Activated T-cell treated with anti-CD3 and anti-CD28 coated beads, Interleukin-2, amount 50 U/mL, for 72 hours (primary cell): ENCODE measurements at places on chromosomes 5 and 9. TPM values are rescaled to one million over a fixed set of nuclear protein-coding genes. Genes with fewer than 3 reads are reported as not detected.

MAMDC4 gene
- total RNA-seq: 11.7 TPM

TOR4A gene
- 8.3 TPM for total RNA-seq

CACNA1B gene
- 0.07 TPM for total RNA-seq

DIRAS2 gene
- total RNA-seq: not detected

TSSK1B gene
- not detected for total RNA-seq

PALM2AKAP2 gene
- total RNA-seq: 0.30 TPM

DNA sequence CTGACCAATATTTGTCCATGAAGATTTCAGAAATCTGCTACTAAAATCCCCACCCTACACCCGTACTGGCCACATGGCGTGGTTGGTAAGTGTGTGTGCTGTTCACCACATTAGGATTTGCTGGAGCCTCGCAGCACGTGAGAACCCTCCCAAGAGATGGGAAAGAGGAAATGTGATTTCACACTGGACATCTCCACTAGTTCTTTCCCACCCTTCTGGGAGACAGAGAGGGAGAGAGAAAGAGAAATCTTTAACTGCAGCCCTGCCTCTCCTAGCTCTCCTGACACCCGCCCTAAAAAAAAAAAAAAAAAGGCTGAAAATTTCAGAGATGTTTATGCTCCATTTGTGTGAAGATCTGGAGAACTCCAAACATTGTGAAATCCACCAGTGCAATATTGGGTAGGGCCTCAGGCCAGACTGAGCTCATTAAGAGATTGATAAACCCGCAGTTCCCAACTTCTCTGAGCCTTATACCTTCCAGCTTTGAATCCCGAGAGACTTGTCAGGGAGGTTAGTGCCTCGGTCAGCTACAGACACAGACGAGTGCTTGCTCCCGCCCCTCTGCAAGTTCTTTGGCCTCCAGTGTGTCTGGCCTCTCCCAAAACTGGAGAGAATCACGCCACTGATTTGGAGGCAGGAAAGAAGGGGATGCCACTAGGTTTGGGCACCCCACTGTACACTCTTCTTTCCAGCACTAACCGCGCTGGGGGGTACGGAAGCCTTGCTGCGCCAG, 1.9 kb downstream of the SPRY4 start:
- H3K4me3 ChIP-seq: no peak overlapping the region
- DNase-seq: no peak
- H3K27me3 ChIP-seq: peaks cover 44% of the 10 kb centered on the region
- H3K4me1 ChIP-seq: peaks cover 59% of the 10 kb centered on the region
- H3K27ac ChIP-seq: no peak overlapping the region

- H3K36me3 ChIP-seq: no peaks in the 10 kb centered on the region
- H3K27ac ChIP-seq: no peak overlapping the region
- no peaks in the 10 kb centered on the region for H3K4me1 ChIP-seq
- no peak overlapping the region for H3K4me3 ChIP-seq
- H3K27me3 ChIP-seq: no peaks in the 10 kb centered on the region
- DNase-seq: no peak
These were observed 638.1 kb downstream of the ACTL7B start for GRCh38 chr9:108217431-108218349.

DNA sequence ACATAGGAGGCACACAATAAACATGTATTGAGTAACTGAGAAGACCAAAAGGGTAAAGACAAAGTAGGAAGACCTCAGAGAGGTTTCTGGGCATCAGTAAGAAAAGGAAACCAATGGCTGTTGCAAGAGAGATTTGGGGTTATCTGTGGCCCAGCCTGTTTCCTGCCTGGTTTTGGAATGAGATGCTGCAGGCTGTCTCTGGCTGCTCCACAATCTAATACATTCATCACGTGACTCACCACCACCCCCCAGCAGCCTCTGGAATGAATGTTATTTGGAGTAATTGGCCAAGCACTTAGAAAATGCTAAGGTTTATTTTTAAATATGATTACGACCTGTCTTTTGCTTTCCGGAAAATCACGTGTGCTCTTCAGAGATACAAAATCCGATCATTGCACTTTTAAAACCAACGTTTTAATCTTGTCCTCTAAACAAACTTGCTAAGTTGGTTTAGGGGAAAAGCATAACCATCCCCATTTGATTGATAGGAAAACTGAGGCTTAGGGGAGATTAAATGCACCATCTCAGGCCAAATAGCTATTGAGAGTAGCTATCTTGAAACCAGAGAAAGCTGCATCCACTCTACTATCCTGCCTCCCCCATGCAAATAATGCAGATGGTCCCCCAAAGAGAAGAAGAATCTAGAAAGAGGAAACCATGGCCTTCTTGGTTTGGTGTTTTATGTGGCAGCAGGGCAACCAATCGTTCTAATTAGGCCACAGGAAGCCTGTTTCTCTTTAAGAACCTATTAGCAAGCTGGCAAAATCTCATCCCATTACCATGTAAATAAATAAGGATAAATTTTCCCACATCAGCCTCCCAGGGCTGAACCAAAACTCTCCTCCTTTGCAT, 151.8 kb upstream of the ADRA1B start:
- H3K4me1 ChIP-seq: peaks cover 11% of the 10 kb centered on the region
- peak; percentile 13 for DNase-seq
- no peaks in the 10 kb centered on the region for H3K36me3 ChIP-seq
- H3K27ac ChIP-seq: no peak overlapping the region

DNA sequence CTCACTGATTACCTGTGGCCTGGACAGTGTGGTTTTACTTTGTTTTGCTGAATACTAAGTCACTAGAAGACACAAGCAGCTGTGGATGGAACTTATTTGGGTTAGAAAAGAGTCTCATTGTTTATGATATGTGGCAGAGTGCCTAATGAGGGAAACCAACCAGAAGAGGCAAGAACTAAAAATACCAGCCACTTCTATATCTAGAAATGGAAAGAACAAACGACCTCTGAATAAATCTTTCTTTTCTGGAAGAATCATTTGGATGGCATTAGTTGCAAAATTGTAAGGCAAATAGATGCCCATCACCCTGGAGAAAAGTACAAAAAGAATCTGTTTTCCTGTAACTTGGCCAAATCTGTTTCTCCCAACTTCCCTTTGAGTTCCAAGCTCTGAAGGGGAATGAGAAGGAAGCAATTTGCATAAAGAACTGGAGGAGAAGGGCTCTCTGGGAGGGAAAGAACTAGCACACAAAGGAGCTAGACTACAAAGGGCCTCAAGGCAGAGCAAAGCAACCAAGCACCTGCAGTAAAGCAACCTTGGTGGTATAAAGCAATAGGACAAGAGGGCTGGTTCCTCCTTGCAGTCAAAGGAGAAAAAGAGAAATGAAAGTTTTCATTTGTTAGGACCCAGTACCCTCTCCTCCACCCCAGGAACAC, 455.4 kb downstream of the CAAP1 start:
- H3K27ac ChIP-seq: no peak overlapping the region
- H3K27me3 ChIP-seq: no peaks in the 10 kb centered on the region
- H3K4me1 ChIP-seq: no peaks in the 10 kb centered on the region
- no peak for DNase-seq
- no peak overlapping the region for H3K4me3 ChIP-seq

- no peaks in the 10 kb centered on the region for H3K4me1 ChIP-seq
- no peak overlapping the region for H3K4me3 ChIP-seq
- H3K36me3 ChIP-seq: no peaks in the 10 kb centered on the region
- no peak overlapping the region for H3K27ac ChIP-seq
- no peak for DNase-seq
- no peaks in the 10 kb centered on the region for H3K27me3 ChIP-seq
These were observed 266.7 kb downstream of the PJA2 start for GRCh38 chr5:109143031-109143430.

DNA sequence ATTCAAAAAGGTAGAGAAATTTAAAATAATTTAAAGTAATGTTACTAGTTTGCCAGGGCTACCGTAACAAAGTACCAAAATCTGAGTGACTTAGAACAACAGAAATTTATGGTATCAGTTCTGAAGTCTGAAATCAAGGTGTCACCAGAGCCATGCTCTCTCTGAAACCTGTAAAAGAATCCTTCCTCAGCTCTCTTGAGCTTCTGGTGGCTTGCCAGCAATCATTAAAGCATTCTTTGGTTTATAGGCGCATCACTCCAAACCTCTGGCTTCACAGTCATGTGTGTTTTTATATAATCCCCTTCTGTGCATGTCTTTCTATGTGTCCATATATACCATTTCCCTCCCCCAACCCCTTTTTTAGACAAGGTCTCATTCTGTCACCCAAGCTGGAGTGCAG, 220.3 kb downstream of the COX7C start:
- H3K4me1 ChIP-seq: no peaks in the 10 kb centered on the region
- no peak overlapping the region for H3K27ac ChIP-seq

DNA sequence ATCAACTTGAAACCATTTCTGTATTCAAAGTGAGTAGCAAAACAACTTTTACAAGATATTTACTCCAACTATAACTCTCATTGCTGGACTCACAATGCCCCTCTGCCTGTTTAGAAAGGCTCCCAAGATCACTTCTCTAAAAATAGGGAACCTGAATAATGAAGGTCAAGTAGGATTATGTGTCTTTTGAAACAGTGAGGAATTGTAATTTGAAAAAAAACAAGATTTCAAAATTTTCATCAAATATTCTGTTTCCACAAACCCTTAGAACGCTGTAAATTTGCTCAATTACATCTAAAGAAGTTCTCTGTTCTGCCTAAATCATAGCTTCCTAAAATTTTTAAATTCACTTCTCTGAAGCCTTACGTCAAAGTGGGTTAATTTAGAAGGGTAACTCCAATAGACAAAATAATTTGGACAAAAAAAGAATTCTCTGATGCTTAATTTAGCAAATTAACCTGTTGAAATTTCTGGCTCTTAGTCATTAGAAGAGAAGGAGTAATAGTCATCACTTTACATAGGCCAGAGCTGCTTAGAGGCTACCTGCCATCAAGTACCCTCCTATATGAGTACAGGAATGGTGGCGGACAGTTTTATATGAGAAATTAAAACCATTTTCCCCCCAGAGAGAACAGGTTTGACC, 4.0 kb downstream of the ELL2 start:
- no peaks in the 10 kb centered on the region for H3K27me3 ChIP-seq
- DNase-seq: no peak
- peaks cover 67% of the 10 kb centered on the region for H3K4me1 ChIP-seq
- H3K27ac ChIP-seq: peak overlapping the region; percentile 22

DNA sequence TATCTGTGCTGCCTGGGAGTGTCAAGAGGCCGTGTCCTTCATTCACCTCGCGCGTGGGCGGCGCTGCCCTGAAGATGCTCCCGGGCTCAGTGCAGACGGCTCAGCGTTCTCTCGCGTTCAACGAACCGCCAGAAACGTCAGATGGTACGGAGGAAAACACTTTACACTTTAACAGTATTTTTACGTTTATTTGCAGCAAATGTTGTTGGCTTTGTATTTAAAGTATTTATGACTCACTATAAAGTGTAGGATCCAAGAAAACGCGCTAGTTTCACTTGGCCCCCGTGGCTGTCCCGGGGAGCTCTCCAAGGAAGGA, 544 bp upstream of the ERCC6L2 start:
- no peak overlapping the region for H3K27ac ChIP-seq
- peak; percentile 78 for DNase-seq
- peaks cover 21% of the 10 kb centered on the region for H3K4me1 ChIP-seq
- no peaks in the 10 kb centered on the region for H3K27me3 ChIP-seq
- peaks cover 24% of the 10 kb centered on the region for H3K36me3 ChIP-seq

- H3K4me3 ChIP-seq: peak overlapping the region; percentile 92
- H3K36me3 ChIP-seq: peaks cover 7% of the 10 kb centered on the region
- DNase-seq: peak; percentile 63
- peaks cover 65% of the 10 kb centered on the region for H3K4me1 ChIP-seq
- H3K27me3 ChIP-seq: no peaks in the 10 kb centered on the region
- H3K27ac ChIP-seq: peak overlapping the region; percentile 87
These were observed 13.9 kb downstream of the SUSD3 start for GRCh38 chr9:93072383-93072795.
